ENCODE measurements at places on chromosomes 3 and 15. TPM values are rescaled to one million over a fixed set of nuclear protein-coding genes. Genes with fewer than 3 reads are reported as not detected.

GRCh38 chr3:73448761-73449301, 175.9 kb downstream of the PDZRN3 start:
- DNase-seq, result no peak

DNA sequence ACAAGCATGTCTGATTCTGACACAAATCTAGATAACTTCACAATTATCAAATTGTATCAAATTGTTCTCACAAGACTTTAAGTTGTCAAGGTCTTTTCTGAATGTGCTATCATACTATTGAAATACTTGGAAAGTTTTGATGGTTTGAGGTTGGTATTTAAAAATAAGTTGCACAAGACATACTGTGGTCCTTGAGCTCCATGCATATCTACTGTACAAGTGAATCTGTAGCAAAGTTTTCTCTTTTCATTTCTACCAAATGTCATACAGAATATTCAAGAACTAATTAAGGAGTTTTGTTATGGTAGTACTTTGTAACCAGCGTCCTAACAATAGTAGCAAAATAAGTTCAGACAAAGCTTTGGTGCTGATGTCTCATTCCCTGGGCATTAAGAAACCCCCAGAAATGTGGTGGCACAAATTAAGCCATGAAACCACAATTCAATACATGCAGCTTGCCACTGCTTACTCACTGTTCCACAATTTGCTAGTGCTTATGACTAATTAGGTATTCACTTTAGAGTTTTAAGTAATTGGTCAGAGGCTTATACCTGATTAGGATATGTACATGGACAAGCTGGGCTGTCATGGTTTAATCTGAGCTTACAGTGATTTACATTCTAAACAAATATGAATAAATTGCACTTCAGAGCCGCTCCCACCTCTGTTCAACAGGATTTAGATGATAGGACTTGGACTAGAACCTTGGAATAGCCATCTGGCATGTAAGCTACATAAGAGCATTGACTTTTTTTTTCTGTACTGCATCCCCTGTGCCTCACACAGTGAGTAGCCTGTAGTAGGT, 8.8 kb downstream of the TBC1D23 start:
- DNase-seq, result no peak

GRCh38 chr3:50550079-50550736, 17.3 kb downstream of the C3orf18 start:
- peak; percentile 36 for DNase-seq

GRCh38 chr3:106913966-106914365, 463.3 kb upstream of the CCDC54 start:
- DNase-seq, result no peak

- no peak for DNase-seq
These were observed 56.1 kb upstream of the PLXNA1 start for GRCh38 chr3:126926684-126927400.

DNA sequence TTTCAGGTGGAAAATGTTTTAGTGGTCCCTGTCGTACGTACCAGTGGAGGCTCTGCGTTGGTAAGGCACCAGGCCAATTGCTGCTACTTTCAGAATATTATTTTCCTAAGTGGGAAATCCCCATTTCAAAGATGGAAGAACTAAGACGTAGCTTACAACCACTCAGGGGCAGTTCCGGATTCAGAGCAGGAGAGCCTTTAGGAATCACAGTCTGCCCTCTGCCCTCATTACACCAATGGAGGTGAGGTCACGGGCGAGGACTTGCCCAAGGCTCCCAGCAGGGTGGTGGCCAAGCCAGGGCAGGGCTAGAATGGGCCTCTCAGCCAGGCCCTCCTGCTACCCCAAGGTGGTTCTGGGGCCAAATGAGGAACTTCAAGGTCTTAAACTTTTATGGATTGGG, 72.6 kb downstream of the RASGRF1 start:
- DNase-seq, result no peak

- no peak for DNase-seq
These were observed 1004.1 kb downstream of the TBL1XR1 start for GRCh38 chr3:176193032-176193730.

DNA sequence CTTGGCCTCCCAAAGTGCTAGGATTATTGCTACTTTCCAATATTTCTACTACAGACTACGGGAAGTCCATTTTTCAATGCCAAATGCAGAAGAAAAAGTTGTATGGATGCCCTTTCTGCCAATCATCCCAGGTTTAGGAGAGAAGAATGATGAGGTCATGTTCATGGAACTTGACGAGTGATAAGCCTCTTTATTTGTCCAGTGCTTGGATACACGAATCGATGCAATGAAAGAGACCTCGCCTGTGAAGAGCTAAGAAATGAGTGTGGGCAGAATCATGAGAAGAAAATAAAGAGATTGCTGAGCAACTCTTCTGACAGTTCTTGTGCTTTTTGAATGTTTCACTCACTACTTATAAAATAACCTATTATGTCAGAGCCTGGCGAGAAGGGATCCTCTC, 996 bp upstream of the SLC28A1 start:
- DNase-seq, result no peak

GRCh38 chr3:121819236-121819635, 15.6 kb downstream of the IQCB1 start:
- DNase-seq, result no peak

DNA sequence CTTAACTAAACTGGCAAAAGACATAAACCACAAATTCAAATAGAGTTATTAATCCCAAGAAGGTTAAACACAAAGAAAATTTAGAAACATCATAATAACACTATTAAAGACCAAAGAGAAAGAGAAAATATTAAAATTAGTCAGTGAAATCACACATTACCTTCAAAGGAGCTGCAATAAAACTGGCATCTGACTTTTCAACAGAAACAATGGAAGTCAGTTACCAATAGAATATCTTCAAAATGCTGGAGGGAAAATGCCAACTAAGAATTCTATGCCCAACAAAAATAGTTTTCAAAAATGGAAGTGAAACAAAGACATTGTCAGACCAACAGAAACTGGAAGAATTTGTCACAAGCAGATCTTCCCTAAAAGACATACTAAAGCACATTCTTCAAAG, 68.7 kb upstream of the RNF7 start:
- no peak for DNase-seq

DNA sequence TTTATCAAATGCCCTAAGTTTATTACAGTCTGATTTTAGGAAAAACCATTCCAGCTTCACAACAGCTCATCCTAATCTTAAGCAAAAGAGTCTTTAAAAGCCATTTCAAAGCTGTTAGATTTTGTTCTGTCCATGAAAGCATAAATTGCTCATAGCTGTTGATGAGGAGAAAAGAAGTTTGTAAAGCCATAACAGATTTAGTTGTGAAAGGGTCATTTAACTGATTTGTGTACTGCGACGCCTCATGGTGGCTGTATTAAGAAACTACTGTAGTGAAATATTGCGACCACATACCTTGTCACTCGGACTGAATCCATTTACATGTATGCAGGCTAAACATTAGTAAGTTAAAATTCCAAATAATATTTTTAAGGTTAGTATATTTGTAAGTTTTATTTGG, 20.9 kb downstream of the BBX start:
- peak; percentile 56 for DNase-seq

DNA sequence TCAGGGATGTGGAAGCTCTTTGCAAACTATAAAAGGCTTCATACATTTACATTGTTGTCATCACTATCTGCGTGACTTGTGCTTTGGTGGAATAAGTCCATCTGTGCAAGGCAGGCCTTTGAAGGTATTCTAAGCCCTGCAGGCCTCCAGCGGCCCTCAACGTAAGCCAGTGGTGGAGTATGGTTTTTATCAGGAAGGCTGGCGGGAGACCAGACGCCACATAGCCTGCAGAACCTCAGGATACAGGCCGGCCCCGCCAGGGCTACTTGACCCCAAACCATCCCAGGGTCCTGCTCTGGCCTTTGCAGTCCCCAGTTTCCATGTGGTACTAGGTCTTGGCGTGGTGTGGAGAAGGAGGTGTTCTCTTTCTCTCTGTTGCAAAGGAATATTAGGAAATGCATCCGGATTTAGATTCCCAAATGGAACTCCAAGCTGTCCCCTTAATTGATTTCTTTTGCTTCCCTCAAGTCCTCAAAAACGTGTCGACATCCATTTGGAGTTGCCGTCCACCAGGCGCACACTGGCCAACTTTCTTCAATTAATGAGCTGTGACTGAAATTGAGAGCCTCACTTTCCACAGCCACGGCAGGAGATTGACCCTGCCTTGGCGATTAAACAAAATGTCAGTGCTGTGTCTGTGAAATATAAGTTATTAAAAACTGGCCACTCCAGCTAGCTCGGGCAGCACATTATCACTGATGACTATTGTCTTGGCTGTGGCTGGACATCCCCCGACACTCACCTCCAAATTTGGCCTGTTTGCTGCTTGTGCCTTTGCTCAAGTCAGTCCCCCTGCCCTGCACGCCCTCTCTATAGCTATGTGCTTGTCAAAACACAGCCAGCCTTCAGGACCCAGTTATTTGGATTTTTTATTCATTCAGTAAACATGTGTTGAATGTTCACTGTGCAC, 239.8 kb upstream of the TLE3 start:
- DNase-seq, result no peak

GRCh38 chr3:173064631-173065030, 76.4 kb downstream of the SPATA16 start:
- DNase-seq, result no peak

The HRG gene
- total RNA-seq, result not detected

The AEN gene
- 170 TPM for total RNA-seq

The GP9 gene
- total RNA-seq, result not detected

The ACAN gene
- not detected for total RNA-seq

The TNFSF10 gene
- 14.8 TPM for total RNA-seq

Measured in HT-29 (cell line).